Cortex of kidney (tissue), 1 donor: ENCODE measurements at places on chromosomes 5 and 9.

DNA sequence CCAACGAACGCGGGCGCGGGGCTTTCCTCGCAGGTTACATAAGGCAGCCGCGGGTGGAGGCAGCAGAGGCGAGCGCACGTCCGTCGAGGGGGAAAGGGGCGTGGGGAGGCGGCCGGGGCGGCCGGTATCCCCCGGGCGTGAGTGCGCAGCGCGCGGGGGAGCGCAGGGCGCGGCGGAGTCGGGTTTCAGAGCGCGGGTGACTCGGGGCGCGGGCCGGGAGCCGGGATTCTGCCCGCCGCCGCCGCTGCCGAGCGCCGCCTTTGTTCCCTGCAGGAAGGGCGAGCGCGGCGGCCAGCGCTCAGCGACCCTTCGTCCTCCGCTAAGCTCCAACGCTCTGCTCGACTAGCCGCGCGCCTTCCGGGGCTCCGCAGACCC lies at the start of gene COL15A1:
Gene COL15A1 (plus strand): TSS at position 226 of the 375 bp plus-strand sequence. CDS start 155 bp downstream, outside the sequence.
- no peak for DNase-seq

- DNase-seq, result no peak
Observed at GRCh38 chr9:4508246-4508906, 18.1 kb downstream of the SLC1A1 start.

DNA sequence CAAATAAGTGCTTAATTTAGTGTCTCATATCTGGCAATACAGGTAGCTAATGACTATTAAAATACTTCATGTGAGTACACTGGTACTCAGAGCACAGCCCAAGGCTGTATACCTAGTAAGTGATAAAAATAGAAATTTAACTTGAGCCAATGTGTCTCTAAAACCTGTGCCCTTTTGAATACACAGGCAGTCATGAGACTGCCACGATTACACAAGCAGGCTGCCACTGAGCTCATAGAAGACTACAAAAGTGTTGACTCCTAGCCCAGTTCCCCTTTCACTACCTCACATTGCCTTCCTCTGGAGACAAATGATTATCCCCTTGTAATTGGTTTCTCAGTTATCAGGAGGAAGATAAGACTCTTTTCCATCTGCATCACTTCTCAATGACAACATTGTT lies 66.3 kb upstream of the PAPPA start:
- DNase-seq, result no peak

DNA sequence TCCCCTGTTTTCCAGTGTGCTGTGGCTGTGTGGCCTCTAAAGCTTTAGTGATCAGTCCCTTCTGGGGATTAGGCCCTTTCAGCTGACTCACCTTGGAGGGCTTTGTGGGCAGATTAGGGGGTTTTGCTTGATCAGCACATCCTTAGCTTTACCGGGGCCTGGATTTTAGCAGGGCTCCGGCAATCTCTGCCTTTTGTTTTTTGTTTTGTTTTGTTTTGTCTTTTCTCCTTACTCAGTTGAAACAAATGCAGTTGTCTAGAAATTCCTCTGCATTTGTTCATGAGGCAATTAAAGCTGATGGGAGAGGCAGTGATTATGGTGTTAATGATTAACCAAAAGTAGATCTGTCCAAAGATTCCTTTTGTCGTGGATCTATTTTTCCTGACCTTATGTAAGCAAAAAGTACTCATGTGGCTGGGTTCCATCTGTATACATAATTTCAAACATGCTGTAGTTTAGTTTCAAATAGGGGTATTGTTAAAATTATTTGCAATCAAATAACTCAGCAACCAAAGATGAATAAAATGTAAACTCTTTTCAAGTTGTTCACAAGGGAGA lies 5.2 kb upstream of the TDRD7 start:
- no peak for DNase-seq

DNA sequence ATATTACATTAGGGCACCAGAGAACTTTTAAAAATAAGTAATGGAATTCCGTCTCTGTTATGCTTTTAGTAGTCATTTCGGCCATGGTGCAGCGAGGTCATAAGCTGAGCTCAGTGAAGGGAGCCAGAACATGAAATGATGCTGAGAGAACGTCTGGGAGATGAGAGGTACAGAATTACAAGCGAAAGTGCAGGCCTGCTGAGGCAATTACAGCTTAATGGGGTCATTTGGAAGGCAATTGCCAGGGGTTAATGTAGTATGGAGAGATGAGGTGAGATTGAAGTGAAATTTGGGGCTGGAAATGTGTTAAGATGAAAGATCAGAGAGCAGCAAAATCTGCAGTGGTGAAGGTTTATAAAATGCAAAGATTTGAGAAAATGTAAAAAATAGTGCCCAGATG lies 96.5 kb downstream of the PBX3 start:
- no peak for DNase-seq

DNA sequence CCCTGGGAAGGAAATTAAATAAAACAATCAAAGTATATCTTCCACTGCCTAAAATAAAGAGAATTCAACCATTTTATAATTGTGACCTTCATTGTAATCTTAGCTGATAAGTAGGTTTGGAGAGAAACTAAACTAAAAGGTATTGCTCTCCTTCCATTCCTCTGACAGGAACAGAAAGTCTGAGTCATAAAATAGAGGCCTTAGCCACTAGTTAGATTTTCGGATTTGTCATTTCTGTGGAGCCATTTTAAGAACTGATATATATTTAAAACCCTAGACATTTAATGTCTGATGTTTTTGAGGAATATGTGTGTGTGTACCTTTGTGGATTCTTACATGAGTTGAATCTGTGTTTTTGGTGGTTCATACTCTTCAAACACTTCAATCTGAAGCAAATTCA lies 11.8 kb upstream of the TMC1 start:
- DNase-seq, result no peak

- no peak for DNase-seq
Observed at GRCh38 chr5:149410721-149411432, 31.8 kb upstream of the IL17B start.

DNA sequence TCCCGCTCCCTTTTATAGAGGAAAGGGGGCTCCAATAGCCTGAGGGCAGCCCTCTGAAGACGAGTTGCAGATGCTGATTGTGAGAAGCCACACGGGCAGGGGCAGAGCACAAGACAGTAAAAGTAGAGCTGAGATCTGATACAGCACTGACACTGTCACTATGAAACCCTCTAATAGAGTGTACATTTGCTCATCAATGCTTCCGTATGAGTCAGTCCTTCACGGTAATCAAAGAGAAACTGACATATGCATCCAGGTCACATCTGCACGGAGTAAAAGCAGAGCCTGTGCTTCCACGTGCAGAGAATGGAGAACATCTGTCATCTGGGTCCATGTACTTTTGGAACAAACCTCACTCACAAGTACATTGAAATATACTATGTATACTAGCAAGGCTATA lies 60.6 kb upstream of the TMEM215 start:
- DNase-seq, result no peak

- DNase-seq, result no peak
Observed at GRCh38 chr9:4583001-4583400, 79.1 kb upstream of the PLPP6 start.

- DNase-seq, result no peak
Observed at GRCh38 chr9:136142414-136142796, 23.7 kb upstream of the TMEM250 start.

DNA sequence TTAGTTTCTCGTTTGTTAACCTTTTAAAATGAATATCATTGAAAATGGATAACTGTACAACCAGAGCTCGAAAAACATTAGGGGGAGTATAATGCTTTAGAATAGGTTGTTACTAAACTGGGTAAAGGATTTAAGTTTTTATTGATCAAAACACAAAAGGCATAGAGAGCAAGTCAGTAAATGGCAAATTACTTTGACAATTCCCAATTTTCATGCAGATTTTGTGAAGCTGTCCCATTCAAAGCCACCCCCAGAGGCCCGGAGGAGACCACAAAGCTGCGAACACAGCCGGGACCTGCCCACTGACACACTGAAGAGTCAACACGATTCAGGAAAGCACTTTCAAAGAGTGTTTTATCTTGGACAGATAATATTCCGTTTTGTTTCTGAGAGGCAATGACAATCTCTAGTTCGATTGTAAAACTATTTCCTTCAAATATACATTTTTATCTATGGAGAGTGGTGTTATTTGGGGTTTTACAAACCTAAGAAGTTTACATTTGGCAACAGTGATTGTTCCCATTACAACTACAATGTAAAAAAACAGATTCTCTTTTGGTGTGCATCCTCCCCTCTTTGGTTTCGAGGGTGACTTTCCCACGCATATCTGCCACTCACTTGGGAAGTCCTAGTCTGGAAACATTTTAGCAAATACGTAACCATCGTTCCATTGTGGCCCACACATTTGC lies 182.6 kb upstream of the TBCA start:
- DNase-seq, result no peak
